ENCODE measurements at places on chromosomes 2 and 18. TPM values are rescaled to one million over a fixed set of nuclear protein-coding genes. Genes with fewer than 3 reads are reported as not detected.

Gene PLGLB2
- total RNA-seq = 4.4 TPM

DNA sequence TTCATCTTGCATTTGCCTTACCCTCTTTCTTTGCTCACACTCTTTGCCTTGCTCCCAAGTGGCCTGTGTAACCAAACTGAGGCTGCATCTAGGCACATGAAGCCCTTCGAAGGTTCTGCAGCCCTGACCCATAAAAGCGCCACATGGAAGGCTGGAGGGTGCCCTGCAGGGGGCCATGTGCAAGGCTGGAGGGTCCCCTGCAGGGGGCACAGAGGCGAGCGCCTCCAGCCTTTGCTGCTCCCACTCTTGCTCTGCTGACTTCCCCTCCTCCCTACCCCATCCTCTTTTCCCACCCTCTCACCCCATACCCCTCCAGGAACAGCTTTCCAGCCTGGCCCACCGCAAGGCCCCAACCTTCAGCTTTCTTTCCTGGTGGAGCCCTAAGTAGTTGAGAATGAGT, 317.3 kb downstream of the CELF4 start:
- H3K36me3 ChIP-seq = no peaks in the 10 kb centered on the region
- no peaks in the 10 kb centered on the region for H3K4me1 ChIP-seq
- H3K27me3 ChIP-seq = peaks cover 62% of the 10 kb centered on the region

- no peak overlapping the region for H3K27ac ChIP-seq
- no peaks in the 10 kb centered on the region for H3K36me3 ChIP-seq
- H3K4me3 ChIP-seq = no peak overlapping the region
- no peaks in the 10 kb centered on the region for H3K27me3 ChIP-seq
Observed at GRCh38 chr18:70418546-70419311, 129.9 kb downstream of the SOCS6 start.

DNA sequence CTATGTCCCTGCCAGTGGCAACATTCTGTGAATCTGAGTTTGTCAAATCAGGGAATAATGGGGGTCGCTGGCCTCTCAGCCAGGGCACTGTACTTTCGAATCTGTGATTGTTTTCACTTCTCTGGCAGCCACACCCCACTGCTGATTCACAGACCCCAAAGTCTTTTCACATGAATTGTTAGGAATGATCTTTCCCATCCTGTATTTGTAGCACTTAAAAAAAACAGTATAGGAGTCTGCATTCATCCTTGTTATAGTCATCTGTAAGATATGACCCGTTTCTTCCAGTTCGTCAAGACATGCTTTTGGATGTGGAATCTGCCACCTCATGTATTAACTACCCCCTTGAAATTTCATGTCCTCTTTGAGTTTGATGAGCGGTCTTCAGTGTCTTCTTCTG, 928 bp downstream of the NAGK start:
- DNase-seq = no peak
- peaks cover 81% of the 10 kb centered on the region for H3K4me1 ChIP-seq
- peak overlapping the region; percentile 89 for H3K27ac ChIP-seq
- H3K4me3 ChIP-seq = peak overlapping the region; percentile 100
- H3K36me3 ChIP-seq = peaks cover 21% of the 10 kb centered on the region

Gene KCNG2
- total RNA-seq = 0.20 TPM

DNA sequence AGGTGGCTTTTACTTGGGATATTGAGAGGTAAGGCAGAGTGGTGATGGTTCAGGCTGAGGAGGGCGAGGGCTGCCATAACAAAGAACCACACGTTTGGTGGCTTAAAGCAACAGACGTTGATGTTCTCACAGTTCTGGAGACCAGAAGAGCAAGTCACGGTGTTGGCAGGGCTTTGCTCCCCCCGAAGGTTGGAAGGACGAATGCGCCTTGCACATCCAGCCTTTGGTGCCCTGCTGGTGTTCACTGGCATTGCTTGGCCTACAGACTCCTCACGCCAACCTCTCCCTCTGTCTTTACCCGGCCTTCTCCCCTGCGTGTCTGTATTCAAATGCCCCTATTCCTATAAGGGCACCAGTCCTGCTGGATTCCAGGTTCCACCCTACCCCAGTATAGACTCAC, 125.4 kb downstream of the TPO start:
- no peaks in the 10 kb centered on the region for H3K27me3 ChIP-seq
- no peak overlapping the region for H3K27ac ChIP-seq
- DNase-seq = no peak

- H3K27me3 ChIP-seq = no peaks in the 10 kb centered on the region
- DNase-seq = no peak
- H3K27ac ChIP-seq = no peak overlapping the region
- no peaks in the 10 kb centered on the region for H3K36me3 ChIP-seq
Observed at GRCh38 chr2:4502230-4502843, 799.0 kb downstream of the DCDC2C start.

Gene PROKR1
- total RNA-seq = not detected

GRCh38 chr2:36698993-36699392, 2.5 kb downstream of the VIT start:
- no peak overlapping the region for H3K27ac ChIP-seq
- peaks cover 10% of the 10 kb centered on the region for H3K4me1 ChIP-seq
- no peak for DNase-seq
- H3K27me3 ChIP-seq = no peaks in the 10 kb centered on the region
- no peak overlapping the region for H3K4me3 ChIP-seq

Gene PPP1R1C
- total RNA-seq = 11.8 TPM

Gene STPG4
- total RNA-seq = 1.0 TPM

DNA sequence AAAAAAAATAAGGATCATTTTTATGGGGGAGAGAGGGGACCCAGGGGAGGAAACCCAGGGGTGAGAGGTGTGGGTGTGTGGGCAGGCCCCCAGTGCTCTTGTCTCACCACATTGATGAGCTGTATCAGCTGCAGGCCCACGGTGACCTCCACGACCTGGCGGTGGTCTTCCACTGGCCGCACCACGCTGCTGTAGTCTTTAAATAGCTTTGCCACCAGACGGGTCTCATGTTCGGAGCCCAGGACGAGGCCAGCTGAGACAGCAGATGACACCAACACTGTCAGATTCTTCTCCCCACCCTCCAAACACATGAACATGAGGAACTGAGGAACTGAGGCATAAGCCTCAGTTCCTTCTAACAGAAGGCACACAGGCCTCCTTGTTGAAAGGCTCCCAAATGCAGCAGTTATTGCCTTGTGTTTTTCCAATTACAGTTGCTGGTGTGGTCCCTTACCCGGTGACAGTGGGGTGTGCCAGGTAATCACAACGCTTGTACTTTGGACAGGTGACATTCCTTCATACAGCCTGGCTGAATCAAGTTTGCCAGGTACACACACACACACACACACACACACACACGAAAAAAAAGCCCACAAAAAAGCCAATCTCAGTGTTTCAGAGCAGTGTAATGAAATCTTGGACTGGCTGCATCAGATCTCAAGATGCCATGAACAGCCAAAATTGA, 4.7 kb downstream of the CHRNA1 start:
- no peaks in the 10 kb centered on the region for H3K4me1 ChIP-seq
- no peak overlapping the region for H3K27ac ChIP-seq
- H3K36me3 ChIP-seq = no peaks in the 10 kb centered on the region
- no peak for DNase-seq
- H3K4me3 ChIP-seq = no peak overlapping the region

- H3K36me3 ChIP-seq = no peaks in the 10 kb centered on the region
- DNase-seq = no peak
- no peaks in the 10 kb centered on the region for H3K27me3 ChIP-seq
- H3K27ac ChIP-seq = no peak overlapping the region
- no peak overlapping the region for H3K4me3 ChIP-seq
Observed at GRCh38 chr2:3249476-3249962, 128.1 kb downstream of the EIPR1 start.

Gene ANKRD23
- 3.3 TPM for total RNA-seq

DNA sequence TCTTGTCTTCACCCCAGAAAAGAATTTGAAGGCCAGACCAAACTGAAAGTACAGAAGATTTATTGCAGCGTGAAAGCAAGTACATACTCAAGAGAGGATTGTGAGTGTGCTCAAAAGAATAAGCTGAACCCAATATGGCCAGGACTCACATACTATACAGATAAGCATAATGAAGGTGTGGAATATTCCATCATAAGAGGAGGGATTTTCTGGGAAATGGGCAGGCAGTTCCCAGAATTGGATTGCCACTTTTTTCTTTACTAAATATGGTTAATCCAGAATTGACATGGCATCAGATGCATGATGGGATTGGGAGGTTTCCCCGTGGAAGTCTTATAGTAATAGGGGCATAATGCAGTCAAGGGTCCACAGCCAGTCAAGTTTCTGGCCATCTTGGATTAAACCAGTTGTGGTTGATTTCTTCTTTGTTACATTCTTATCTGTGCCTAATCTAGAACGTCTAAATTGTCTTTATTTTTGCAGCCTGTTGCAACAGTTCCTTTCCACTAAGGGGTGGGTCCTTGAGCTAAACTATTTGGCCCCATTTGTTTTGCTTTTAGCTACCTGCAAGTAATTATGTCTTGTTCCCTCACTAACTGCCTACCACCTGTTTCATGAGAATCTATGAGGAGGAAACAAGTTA, 9.0 kb downstream of the SP140L start:
- H3K36me3 ChIP-seq = peaks cover 17% of the 10 kb centered on the region
- DNase-seq = no peak
- H3K4me1 ChIP-seq = no peaks in the 10 kb centered on the region
- no peak overlapping the region for H3K4me3 ChIP-seq

GRCh38 chr2:176562359-176563078, 293.3 kb downstream of the MTX2 start:
- no peak overlapping the region for H3K4me3 ChIP-seq
- H3K36me3 ChIP-seq = no peaks in the 10 kb centered on the region
- H3K4me1 ChIP-seq = no peaks in the 10 kb centered on the region

- H3K4me3 ChIP-seq = no peak overlapping the region
- H3K27me3 ChIP-seq = no peaks in the 10 kb centered on the region
- H3K27ac ChIP-seq = no peak overlapping the region
- H3K36me3 ChIP-seq = no peaks in the 10 kb centered on the region
Observed at GRCh38 chr2:46816846-46817726, 98.5 kb downstream of the MCFD2 start.

Gene SOWAHC
- total RNA-seq = 11.2 TPM

- H3K27me3 ChIP-seq = no peaks in the 10 kb centered on the region
- H3K4me1 ChIP-seq = no peaks in the 10 kb centered on the region
- H3K36me3 ChIP-seq = no peaks in the 10 kb centered on the region
- DNase-seq = no peak
- H3K4me3 ChIP-seq = no peak overlapping the region
Observed at GRCh38 chr2:127762846-127763245, 48.1 kb downstream of the WDR33 start.

Gene CNRIP1
- total RNA-seq = 16.9 TPM

DNA sequence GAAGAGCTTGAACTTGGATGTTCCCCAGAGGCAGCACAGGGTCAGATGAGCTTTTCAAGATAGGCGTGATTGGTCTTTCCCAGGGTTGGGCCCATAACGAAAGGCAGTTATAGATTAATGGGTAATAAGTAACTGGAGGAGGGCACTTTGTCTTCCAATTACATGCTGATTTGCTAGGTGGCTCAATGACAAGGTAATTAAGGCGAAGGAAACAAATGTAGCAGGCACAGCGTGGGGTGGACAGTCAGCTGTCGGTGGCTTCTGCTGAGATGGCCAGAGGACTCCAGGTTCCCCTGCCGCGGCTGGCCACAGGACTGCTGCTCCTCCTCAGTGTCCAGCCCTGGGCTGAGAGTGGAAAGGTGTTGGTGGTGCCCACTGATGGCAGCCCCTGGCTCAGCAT, at the start of gene UGT1A4:
TSS of gene UGT1A4 (plus strand) at position 185 of the 400 bp plus-strand sequence. CDS start at position 270, 85 bp downstream.
- DNase-seq = no peak
- H3K36me3 ChIP-seq = no peaks in the 10 kb centered on the region
- no peaks in the 10 kb centered on the region for H3K27me3 ChIP-seq

DNA sequence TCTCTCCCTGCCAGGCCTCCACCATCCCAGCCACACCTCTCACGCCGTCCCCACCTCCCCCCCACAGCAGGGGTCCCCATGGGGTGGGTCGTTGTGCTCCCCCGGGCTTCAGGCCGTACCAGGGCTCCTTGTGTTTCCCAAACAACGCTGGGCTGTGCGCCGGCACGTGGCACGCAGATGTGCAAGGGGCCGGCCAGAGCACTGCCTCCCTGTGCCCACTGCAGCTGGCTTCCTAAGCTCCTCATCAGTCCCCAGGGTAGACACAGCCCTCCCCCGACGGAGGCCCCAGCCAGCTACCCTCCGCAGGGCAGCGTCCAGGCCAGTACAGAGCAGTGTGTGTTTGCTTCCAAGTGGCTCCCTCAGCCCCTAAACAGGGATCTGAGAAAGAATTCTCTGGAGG, 34.0 kb downstream of the BIN1 start:
- no peak overlapping the region for H3K27ac ChIP-seq
- DNase-seq = no peak
- no peaks in the 10 kb centered on the region for H3K27me3 ChIP-seq
- peaks cover 11% of the 10 kb centered on the region for H3K36me3 ChIP-seq
- no peak overlapping the region for H3K4me3 ChIP-seq

Gene CREG2
- total RNA-seq = not detected

Gene CNDP1
- total RNA-seq = not detected

Gene GAL3ST2
- not detected for total RNA-seq

GRCh38 chr2:18440141-18440661, 120.3 kb downstream of the RDH14 start:
- no peaks in the 10 kb centered on the region for H3K36me3 ChIP-seq
- no peak overlapping the region for H3K4me3 ChIP-seq
- no peaks in the 10 kb centered on the region for H3K4me1 ChIP-seq
- H3K27me3 ChIP-seq = no peaks in the 10 kb centered on the region

Gene IL18RAP
- 15.2 TPM for total RNA-seq

DNA sequence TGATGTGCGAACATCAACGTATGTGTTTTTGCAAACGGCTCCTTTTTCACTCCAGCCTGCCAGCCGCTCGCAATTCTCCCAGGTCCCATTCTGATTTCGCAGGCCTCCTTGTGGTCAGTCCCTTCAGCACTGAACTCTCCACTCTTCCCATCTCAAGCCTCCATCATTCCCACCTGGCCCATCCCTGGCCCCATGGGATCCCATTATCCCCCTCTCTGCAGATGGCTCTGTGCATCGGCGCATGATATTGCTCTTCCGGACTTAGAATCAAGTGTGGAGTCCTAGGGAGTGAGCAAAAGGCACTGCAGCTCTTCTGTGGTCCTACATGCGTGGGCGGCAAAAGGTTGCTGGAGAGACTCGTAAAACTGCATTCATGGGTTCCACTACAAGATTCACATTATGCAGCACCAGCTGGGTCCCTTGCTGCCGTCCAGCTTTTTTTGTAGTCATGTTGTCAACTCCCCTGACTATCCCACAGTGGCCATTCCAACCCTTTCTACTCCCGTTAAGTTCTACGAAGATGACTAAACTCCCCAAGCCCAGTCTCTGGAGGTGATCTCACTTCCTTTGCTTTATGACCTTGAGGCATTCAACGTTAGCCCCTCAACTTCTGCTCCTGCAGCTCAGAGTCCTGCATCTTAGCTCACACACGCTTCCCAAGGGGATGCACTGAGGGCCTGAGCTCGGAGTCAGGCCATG, 125.3 kb upstream of the NRP2 start:
- DNase-seq = no peak
- H3K27ac ChIP-seq = no peak overlapping the region
- H3K27me3 ChIP-seq = no peaks in the 10 kb centered on the region
- no peak overlapping the region for H3K4me3 ChIP-seq
- H3K36me3 ChIP-seq = no peaks in the 10 kb centered on the region

GRCh38 chr18:74446631-74447403, 10.3 kb downstream of the DIPK1C start:
- DNase-seq = no peak
- H3K27ac ChIP-seq = no peak overlapping the region
- no peaks in the 10 kb centered on the region for H3K36me3 ChIP-seq

GRCh38 chr2:54065891-54066290, 49.5 kb upstream of the ACYP2 start:
- no peak overlapping the region for H3K4me3 ChIP-seq
- no peaks in the 10 kb centered on the region for H3K36me3 ChIP-seq
- no peaks in the 10 kb centered on the region for H3K27me3 ChIP-seq
- H3K4me1 ChIP-seq = no peaks in the 10 kb centered on the region
- DNase-seq = no peak
- no peak overlapping the region for H3K27ac ChIP-seq

GRCh38 chr18:22828171-22828570, 105.0 kb upstream of the RBBP8 start:
- no peak overlapping the region for H3K4me3 ChIP-seq
- DNase-seq = no peak
- H3K27ac ChIP-seq = no peak overlapping the region
- H3K27me3 ChIP-seq = no peaks in the 10 kb centered on the region
- no peaks in the 10 kb centered on the region for H3K4me1 ChIP-seq

All from left lung (tissue), 14 donors.